Activated T-cell treated with anti-CD3 and anti-CD28 coated beads, Interleukin-2, amount 50 U/mL, for 4 hours (primary cell): ENCODE measurements at places on chromosomes 2 and 18.

DNA sequence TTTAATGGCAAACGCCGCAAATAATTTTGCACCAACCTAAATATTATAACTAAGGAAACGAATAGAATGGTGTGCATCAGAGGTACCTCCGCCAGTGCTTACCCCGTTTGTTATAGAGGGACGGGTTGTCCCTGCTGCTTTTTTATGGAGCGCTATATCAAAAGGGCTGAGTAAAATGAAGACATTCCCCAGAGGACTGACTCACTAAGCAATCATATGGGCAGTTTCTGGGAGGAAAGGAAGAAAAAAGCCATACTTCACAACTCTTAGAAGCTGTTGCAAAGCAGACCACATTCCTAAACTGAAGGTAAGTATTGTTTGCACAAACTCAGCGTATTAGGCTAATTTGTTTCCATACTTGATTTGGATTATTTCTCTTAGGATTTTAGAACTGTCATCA is 12.9 kb downstream of the ID2 start:
- no peak for DNase-seq

GRCh38 chr2:203730883-203731282 is 24.4 kb downstream of the CD28 start:
- DNase-seq: no peak

- no peak for DNase-seq
Observed at GRCh38 chr2:151851761-151852160, 23.5 kb upstream of the ARL5A start.

- no peak for DNase-seq
Observed at GRCh38 chr18:79424880-79425568, 29.3 kb downstream of the NFATC1 start.
